Cardiac muscle cell (in vitro differentiated cells and primary cell): ENCODE measurements at places on chromosomes 5 and 9.

DNA sequence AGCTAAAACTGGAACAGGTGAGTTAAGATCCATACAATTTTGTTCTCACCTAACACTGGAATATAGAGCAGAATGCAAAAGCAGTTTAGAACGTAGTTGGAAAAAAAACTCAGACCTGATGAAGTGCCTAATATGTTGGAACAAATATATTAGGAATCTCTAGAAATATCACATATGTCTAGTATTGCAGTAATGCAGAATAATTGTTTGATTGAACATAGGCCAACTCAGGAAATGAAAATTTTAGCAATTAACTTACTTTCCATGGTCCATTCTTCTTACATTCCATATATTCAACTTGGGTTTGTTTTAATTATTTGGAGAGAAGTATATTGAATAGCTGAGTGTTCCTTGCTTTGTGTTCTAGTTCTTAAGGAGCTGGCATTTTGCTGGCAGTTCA is 111.8 kb upstream of the ADAMTSL1 start:
- DNase-seq: no peak

- DNase-seq: no peak
These were observed 24.6 kb upstream of the NANS start for GRCh38 chr9:98031935-98032334.

GRCh38 chr5:163548649-163549048 is 43.2 kb downstream of the MAT2B start:
- no peak for DNase-seq

DNA sequence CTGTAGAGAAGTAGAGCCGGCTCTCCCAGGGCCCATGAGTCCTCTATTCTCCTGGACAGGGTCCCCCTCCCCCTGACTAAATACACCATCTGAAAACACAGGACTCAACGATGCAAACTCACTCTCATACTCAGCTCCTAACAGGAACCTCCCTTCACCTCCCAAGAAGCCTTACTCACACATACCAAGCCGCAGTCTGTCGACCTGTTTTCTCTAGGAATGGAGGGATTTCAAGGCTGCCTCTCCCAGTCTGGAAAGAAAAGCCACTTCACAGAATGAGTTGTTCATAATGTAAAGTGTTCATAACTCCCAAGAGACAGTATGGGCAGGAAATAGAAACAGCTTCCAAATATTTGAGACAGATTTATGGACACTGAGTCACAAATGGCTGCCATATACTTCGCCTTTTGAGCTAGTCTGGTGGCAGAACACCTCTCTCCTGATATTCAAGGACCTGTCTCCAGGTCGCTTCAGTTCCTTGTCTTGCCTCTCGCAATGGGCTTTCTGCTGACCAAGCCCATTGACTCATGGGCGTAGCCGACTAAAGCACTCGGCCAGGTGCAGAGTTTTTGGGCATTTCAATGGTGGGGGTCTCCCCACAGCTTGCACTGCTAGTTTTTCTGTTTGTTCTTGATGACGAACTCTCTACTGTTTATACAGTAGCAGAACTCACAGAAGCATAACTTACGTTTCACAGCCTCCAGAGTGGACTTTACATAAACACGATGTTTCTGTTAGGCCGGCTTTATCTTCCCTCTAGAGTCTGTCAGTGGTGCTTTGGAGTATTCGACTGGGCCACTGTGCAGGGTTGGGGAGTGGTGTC is 25.0 kb upstream of the IL17B start:
- DNase-seq: peak; percentile 86

DNA sequence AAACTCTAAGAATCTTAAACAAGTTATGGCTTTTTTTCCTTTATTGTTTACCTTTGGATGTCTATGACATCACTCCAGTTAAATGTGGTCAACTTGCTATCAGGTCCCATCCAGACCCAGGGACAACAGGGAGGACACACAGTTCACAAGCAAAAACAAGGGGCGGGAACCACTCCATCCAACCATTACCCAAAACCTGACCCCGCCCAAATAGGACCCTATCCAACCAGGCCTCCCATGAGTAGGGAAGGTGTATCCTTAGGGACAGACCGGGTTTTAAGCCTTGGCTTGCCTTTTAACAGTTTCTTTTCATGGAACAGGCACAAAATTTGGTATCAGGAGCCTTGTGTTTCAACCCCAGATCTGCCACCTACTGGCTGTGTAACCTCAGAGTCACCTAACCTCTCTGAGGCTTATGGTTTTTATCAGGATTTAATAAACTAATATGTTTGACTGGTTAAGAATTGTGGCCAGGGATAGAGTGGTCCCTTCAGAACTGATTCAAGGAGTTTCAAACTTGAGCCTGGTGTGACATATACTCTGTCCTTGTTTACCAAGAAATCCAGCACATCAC is 127.7 kb upstream of the RAD23B start:
- no peak for DNase-seq

DNA sequence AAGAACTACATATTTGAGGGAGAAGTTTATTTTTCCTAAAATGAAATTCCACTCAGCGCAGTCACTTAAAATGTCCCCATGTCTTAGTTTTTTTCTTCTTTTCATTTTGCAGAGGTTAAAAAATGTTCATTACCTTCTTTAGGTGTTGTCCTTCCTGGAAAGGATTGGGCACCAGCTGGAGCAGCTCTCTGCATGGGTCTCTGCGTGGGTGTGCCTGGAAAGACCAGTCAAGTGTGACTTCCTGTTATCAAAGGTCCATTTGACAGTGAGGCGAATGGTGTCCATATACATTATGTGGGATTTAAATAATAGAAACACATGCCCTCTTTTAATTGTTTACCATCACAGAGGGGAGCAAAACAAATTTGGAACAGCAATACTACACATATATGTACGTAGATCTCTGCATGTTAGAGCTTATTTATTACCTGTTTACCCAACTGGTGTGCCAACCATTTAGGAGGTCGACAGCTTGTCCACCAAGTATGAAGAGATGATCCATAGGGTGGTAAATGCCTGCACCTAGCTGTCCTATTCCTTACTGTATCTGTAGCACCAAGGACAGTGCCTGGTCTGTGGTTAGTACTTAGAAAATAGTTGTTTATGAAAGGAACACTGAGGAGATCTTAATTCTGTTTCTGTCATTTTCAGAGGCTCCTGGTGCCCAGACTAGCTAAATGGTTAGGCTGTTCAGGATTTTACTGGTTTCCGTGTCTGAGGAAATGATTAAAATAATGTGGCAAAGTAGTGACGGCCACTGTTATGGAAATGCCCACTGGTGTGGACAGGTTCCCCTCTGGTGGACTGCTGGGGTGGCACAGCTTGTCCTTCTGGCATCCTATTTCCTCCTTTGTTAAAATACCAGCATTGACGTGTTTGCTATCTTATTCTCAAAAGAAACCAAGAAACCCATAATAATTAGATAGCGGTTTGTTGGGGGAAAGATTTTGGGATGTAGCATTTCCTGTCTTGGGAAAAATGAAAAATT is 200.4 kb downstream of the MAST4 start:
- DNase-seq: no peak

GRCh38 chr9:124537926-124538325 is 30.7 kb upstream of the NR5A1 start:
- no peak for DNase-seq

- no peak for DNase-seq
These were observed 291.2 kb downstream of the ADAMTS6 start for GRCh38 chr5:65190328-65191053.
